ENCODE measurements at places on chromosomes 16 and 17.

DNA sequence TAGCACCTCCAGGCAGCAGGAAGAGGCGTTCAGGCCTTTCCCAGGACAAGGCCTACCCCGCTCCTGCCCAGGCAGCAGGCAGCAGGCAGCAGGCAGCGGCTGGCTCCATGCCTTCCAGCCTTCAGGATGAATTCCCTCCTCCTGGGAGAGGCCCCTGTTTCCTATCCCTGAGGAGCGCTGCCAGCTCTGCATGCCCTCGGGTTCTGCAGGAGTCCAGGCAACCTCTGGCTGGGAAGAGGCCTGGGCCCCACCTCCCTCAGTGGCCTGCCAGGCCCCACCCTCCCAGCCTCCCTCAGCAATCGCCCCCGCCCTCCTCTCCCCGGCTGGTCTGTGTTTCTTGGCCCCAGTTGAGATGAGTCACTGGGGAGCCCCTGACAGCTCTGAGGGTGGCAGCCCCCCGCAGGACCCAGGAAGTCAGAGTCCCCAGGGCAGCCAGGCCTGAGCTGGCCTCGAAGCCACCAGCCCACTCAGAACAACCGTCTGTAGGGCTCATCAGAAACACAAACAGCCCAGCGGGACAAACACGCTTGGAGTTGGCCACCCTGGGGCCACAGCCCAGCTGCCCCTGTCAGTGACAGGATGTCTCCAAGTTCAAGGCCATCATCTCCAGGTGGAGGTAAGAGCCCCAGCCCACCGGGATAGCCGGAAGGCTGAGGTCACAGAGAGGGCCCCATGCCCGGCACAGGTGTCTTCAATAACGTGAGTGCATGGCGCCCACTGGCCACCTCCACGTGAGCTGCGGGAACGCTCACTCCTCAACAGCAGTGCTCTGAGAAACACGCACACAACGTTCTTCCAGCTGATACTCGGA is 39.5 kb upstream of the CIBAR2 start:
- DNase-seq, result no peak

DNA sequence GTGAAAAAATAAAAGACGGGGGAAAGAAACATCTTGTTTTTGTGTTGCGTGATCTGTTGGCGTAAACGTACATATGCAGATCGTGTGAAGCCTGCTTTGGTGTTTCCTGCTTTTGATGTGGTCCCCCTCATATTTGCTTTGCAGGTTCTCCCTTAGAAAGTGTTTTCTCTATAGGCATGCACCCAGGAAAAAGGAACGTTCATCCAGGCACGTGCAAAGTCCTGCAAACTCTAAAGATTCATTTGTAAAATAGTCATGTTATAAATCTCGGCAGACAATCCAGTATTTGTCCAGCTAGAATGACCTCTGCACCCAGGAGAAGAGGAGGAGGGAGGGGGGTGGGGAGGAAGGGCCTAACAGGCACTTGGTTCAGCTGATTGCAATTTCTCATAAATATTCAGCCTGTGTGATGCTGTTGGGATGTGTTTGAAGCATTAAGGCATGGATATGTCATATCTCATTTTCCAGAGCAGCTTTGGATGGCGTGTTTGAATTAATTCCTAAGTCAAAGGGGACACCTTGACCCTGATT is 40.3 kb upstream of the DDX52 start:
- no peak for DNase-seq

DNA sequence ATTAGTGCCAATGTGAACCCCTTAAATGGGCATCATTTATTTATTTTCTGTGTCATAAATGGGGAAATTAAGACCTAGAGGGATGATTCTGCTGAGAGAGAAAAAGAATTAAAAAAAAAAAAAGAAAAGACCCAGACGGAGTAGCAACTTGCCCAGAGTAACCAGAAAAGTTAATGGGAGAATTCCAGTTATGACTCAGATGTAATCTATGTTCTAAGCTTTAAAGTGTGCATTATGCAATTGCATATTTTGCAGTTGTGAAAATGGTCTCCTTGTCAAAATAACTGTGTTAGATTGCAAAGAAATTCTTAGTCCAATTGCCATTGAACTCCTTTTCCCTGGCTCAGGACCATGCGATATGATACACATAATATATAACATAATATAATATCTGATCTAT is 38.6 kb upstream of the TBX2 start:
- no peak for DNase-seq

DNA sequence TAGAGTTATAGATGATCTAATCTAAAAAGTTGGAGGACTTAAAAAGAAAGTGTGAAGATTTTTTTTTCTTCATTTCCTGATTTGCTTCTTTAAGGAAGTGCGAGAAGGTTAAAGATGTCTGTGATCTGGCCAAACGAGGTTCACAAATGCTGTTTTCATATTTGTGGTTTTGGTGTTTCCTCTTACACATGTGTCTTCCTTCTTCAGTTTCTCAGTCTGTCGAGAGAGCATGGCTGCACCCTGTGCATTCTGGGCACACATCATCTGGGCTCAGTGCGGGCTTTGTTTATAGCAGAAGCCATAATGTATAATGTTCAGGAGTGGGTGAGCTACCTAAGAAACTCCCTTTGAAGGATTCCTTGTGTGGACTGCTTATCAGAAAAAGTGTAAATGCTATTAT is 260.4 kb upstream of the TBX2 start:
- no peak for DNase-seq

GRCh38 chr16:57032346-57032745 is 43.0 kb downstream of the NLRC5 start:
- DNase-seq, result no peak

- no peak for DNase-seq
Measured at GRCh38 chr17:30134551-30134950, 17.9 kb downstream of the NSRP1 start.

DNA sequence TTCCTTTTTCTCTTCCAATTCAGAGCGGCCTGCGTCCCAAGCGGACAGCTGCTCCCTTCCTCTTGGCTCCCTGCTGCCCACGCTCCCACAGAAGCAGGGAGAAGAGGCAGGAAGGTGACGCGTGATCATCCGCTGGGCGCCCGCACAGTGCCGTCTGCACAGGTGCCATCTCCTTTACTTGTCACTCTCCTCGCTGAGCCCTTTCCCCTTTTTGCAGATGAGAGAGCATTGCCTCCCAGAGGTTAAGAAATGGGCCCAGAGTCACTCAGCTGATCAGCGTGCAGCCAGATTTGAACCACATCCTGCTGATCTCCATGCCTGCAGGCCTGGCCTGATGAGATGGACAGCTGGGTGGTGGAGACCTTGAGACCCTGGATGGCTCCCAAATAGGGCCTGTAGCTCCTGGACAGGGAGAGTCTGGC is 299.8 kb downstream of the SEC14L1 start:
- no peak for DNase-seq

DNA sequence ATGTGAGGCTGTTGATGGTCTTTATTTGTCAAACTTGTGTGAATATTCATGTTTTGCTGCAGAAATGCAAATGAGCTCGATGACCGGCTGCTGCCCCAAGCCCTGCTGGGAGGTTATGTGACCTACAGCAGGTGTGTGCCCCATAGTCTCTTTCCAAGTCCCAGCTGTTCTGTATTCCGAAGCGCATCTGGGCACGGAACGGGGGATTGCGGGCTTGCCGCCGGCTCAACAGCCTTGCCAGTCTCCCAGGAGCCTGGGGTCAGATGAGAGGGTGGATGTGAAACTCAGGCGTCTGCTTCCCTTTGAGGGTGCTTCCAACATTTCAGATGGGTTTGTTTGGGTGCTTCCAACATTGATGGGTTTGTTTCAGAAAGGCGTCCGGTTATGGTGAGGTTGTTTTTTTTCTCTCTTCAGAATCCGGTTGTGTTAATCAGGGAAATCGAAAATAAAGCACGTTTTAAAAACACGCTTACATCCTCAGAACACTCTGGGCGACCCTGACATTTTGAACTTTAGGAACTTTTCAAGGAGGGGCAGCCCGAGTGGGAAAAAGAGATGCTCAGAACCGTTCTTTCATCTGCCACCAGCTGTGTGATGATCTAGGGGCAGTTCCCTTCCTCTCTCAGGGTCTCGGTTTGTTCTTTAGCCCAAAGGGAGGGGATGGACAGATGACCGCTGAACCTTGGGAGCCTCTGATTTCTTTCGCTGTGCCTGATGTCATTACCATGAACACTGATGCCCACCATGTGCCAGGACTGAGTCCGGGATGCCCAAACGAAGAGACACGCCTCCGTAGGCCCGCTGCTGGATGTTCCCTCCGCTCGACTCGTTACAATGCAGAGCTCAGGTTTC is 47.8 kb upstream of the AMZ2 start:
- no peak for DNase-seq

DNA sequence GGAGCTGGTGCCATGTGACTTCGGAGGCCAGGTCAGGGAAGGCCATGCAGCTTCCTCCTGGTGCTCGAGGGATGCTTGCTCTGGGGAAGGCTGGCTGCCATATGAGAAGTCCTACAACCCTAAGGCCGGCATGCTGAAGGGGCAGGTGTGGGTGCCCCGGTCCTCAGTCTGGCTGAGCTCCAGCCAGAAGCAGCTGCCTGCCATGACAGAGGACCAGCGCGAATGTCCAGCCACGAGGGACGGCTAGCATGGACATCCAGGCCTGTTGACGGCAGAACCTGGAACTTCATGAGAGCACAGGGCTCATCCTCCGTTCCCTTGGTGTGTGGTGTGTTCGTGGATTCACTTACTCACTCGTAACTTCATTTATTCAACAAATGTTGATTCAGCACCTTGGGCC is 140.6 kb downstream of the IRF8 start:
- DNase-seq, result no peak

GRCh38 chr17:66138120-66138519 is 53.8 kb downstream of the CEP112 start:
- DNase-seq, result no peak

GRCh38 chr17:35898283-35899070 is 18.3 kb upstream of the CCL5 start:
- DNase-seq, result no peak

- no peak for DNase-seq
Measured at GRCh38 chr17:7711051-7711755, 6.2 kb downstream of the EFNB3 start.

DNA sequence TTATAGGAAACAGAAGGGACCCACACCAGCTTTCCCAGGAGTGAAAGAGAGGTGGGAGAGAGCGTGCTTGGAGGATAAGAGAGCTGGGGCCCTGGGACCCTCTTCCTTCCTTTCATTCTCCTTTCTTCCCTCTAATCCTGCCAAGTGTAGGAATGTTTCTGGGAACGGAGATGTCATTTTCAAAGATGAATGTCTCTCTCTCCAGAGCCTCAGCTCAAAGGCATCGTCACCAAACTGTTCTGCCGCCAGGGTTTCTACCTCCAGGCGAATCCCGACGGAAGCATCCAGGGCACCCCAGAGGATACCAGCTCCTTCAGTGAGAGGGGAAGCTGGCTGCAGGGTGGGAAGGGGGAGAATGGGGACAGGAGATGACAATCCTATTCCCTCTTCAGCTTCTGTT is 2.0 kb downstream of the FGF11 start:
- no peak for DNase-seq

- no peak for DNase-seq
Measured at GRCh38 chr17:4562015-4562969, 1.9 kb upstream of the GGT6 start.

GRCh38 chr17:61426482-61427304 is 25.5 kb upstream of the TBX4 start:
- no peak for DNase-seq

- DNase-seq, result no peak
Measured at GRCh38 chr17:39769974-39770587, 32.3 kb downstream of the GRB7 start.

- no peak for DNase-seq
Measured at GRCh38 chr16:87044829-87045228, 272.4 kb downstream of the C16orf95 start.

DNA sequence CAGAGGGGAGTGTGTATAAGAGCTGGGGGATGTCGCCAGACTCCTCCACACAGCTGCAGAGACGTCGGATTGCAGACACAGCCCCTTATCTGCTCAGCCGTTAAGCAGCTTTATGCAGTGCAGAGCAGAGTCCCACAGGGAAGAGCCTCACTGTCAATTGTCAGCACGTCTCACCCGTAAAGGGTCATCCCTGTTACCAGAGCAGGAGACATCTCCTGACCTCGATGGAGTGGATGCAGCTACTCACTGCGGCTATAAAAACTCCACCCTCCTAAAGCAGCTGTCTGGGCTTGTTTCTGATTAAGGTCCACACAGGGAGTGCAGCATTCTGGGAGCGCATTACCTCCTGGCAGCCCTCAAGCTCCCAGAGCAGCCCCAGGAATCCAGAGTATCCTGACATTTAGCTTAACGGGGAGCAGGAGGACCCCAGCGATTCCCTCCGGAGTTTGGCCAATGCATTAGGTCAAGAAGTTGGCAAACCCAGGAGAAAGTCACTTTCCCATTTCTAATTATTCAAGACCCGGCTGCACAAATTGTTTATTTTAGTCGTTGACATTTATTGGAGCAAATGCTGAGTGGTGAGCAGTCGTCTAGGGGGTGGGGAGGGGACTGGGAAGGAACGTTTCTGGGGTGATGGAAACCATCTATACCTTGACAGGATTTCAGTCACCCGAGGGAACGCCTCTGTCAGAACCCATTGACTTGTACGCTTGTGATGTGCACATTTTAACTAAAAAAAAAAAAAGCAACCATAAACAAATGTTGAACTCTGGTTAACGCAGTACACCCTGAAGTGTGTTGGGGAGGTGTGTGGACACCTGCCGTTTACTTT is 100.0 kb upstream of the ZNF469 start:
- no peak for DNase-seq

DNA sequence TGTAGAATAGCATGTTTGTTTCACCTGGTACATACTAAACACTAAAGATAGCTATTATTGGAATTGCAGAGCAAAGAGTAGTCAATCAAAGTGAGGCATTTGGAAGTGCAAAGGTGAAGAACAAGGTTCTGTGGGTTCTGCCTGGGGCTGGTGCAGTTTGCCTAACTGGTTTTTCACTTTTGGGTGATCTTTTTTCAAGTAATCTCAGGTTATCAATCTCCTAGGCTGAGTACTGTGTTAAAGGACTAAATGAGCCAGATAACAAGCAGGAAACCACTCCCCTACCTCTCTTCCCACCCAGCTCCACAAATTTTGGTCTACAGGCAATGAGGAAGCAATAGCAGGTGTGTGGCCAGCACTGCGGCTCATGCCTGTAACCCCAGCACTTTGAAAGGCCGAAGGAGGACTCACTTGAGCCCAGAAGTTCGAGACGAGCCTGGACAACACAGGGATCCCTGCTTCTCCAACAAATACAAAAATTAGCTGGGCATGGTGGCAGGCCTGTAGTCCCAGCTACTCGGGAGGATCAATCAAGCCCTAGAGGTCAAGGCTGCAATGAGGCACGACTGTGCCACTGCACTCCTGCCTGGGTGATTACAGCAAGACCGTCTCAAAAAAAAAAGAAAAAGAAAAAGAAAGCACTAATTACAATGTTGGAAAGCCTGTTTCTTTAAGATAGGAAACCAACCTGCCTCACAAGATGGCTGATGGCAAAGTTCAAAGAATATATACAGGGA is 2.0 kb upstream of the NTAN1 start:
- no peak for DNase-seq

- no peak for DNase-seq
Measured at GRCh38 chr16:85285681-85286065, 173.4 kb upstream of the CIBAR2 start.

GRCh38 chr17:45230410-45230786 is 8.7 kb downstream of the FMNL1 start:
- no peak for DNase-seq

GRCh38 chr17:18356624-18357023 is 6.7 kb downstream of the SHMT1 start:
- no peak for DNase-seq

- no peak for DNase-seq
Measured at GRCh38 chr16:73347500-73348375, 299.8 kb upstream of the ZFHX3 start.

Measured in NT2/D1 (cell line).